HFFc6 (cell line): ENCODE measurements at places on chromosomes 16 and 17. TPM values are rescaled to one million over a fixed set of nuclear protein-coding genes. Genes with fewer than 3 reads are reported as not detected.
A peak's percentile ranks its signal among the peaks of the same experiment; 100 is the strongest.

The MYADML2 gene
- not detected in 3 replicates for total RNA-seq

GRCh38 chr16:25748092-25748654 is 56.4 kb downstream of the HS3ST4 start:
- no peak overlapping the region for H3K27ac ChIP-seq
- no peak overlapping the region for H3K4me3 ChIP-seq
- H3K27me3 ChIP-seq: no peaks in the 10 kb centered on the region
- DNase-seq: no peak
- no peaks in the 10 kb centered on the region for H3K4me1 ChIP-seq
- peaks cover 5% of the 10 kb centered on the region; the same call in 1 of the 2 replicates for H3K36me3 ChIP-seq

The KRTAP2-2 gene
- total RNA-seq: 0.46 TPM in 1 of 3 replicates, not detected in the others

- H3K4me1 ChIP-seq: peaks cover 4% of the 10 kb centered on the region; the same call in 1 of the 2 replicates
These were observed 270.9 kb upstream of the FOXF1 start for GRCh38 chr16:86239381-86239780.

DNA sequence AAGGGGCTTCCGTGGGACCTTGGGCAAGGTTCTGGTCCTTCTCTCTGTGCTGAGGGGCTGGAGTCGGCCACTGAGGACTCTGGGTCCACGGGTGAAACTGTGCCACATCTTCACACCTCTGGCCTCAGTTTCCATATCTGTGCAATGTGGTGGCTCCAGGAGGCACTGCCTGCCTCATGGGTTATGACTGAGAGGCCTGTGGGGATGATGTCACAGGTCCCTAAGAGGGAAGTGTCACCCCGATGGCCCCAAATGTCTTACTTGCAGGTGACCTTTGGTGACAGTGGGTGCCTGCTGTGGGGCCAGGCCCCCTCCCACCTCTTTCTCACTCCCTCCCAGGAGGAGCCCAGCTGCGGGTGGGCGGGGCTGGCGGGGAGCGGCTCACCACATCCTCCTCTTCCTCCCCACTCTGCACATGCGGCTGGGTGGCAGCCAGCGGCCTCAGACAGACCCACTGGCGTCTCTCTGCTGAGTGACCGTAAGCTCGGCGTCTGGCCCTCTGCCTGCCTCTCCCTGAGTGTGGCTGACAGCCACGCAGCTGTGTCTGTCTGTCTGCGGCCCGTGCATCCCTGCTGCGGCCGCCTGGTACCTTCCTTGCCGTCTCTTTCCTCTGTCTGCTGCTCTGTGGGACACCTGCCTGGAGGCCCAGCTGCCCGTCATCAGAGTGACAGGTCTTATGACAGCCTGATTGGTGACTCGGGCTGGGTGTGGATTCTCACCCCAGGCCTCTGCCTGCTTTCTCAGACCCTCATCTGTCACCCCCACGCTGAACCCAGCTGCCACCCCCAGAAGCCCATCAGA is at the start of gene IL21R:
TSS of gene IL21R (plus strand) at position 407 of the 801 bp plus-strand sequence. CDS start 27,898 bp downstream, outside the sequence.
- no peaks in the 10 kb centered on the region for H3K36me3 ChIP-seq
- H3K4me3 ChIP-seq: peak within 1 kb of the TSS; percentile 82
- H3K27ac ChIP-seq: peak within 1 kb of the TSS; percentile 75
- H3K4me1 ChIP-seq: peaks cover 42% of the 10 kb centered on the region
- peaks cover 2% of the 10 kb centered on the region for H3K27me3 ChIP-seq

The MYH2 gene
- total RNA-seq: not detected in 3 replicates

- no peaks in the 10 kb centered on the region for H3K4me1 ChIP-seq
- DNase-seq: no peak
These were observed 274.9 kb downstream of the HAPSTR1 start for GRCh38 chr16:9366048-9366969.
